ENCODE measurements at places on chromosomes 5 and 9.

DNA sequence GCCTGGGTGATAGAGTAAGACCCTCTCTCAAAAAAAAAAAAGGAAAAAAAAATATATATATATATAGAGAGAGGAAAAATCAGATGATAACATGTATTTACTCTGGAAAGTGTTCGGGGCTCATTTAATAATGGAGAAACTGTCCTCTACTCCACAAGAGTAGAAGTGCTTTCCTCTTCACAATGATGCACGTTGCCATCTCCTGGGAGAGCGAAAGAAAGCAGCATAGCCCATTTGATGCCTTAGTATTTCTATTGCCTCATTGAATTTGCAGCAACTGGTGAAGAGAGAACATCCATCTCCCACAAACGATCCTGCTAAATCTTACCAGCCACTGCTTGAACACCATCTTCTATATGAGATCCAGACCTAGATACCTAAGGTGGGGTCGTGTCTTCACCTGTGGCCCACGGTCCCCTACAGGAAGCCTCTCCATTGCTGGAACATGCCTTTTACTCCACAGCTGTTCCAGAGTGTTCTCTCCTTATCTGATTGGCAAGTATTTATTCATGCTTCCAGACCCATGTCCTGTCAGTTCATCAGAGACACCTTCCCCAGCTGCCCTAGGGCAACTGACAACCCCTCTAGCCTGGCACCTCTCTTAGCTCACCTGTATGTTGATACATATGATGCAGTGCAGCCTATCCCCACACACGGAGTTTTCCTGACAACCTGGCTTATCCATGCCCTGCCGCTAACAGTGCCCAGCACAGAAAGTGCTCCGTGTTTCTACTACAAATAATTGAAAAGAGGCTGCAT is 115.3 kb downstream of the MARCHF11 start:
- no peak for DNase-seq

- no peak for DNase-seq
These were observed 133.6 kb upstream of the RETREG1 start for GRCh38 chr5:16750445-16750844.

- no peak for DNase-seq
These were observed 648.5 kb upstream of the WWC1 start for GRCh38 chr5:167642779-167643517.

DNA sequence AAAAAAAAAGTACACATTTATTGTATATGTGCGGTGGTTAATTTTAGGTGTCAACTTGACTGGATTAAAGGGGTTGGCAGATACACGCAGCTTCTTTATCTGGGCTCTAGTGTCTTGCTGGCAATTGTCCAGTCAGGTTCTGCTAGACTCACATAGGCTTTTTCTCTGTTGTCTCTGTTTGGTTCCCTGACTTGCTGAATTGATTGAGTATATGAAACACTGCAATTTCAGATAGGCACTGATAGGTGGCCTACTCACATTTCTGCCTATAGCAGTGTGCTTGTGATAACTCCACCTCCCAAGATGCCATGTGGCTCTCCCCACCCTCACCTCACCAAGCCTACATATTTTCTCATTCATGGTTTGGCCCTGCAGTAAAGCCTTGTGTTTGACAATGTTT is 52.5 kb downstream of the AOPEP start:
- DNase-seq, result no peak

DNA sequence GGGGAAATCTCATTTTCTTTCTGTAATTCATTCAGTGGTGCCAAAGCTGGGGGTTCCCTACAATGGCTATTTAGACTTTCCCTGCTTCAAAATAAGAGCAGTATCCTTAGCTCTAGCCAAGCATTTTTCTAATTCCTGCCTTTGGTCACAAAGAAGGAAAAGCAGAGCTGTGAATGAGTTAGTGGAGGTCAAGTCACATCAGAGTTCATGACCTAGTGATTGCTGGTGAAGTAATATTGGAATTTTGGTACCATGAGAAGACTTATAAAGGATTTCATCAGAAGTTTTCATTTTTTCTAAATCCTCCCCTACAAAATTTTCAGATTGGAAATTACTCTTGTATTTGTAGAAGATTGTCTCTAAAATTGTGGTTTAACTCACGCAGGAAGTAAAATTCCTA is 28.0 kb downstream of the DNAJC21 start:
- DNase-seq, result no peak

- no peak for DNase-seq
These were observed 378.2 kb downstream of the FAM170A start for GRCh38 chr5:120007598-120007997.

DNA sequence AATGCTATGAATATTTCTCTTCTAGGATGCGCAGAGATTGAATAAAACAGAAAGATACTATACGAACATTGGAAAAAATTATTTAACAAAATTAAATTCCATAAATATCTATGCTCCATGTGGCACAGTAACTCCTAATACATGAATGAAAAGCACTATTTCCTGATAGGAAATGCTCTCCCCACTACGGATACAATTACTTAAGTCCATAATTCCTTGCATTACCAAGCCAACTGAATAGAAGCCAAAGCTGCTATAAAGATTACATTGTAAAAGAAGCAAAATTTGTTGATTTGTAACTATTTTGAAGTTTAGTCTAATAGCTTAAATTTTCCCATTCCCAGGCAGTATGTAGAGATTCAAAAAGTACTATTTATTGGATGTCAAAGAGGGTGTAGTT is 61.8 kb upstream of the SNX2 start:
- no peak for DNase-seq

DNA sequence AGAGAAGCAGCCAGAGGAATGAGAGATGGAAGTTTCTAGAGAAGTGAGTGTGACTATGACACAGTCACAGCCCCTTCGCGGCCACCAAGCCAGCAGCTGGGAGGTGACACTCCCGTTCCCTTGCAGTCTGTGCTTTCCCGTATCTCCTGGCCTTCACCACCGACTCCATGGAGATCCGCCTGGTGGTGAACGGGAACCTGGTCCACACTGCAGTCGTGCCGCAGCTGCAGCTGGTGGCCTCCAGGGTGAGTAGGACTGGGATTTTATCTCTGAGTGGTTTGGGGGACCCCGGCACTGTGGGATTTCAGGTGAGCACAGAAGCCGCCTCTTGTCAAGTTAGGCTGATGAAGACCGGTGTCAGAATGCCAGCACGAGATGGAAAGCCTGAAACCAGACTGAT is 12.1 kb upstream of the SLC2A8 start:
- DNase-seq, result no peak

DNA sequence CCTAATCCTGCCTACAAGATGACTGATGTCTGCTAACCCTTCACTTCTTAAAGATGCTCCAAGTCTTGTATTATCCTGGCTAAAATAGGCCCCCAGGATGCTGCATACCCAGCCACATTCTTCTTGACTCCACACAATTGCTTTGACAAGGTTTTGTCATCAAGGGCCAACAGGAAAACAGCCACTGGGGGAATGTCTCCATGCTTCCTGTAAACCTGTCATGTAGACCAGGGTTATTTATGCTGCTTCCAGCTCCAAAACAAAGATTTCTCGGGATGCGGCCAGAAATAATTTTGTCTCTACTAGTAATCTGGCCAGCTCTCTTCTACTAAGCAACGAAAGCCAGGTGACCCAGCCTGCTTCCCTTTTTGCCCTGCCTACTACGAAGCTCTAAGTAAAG is 53.8 kb downstream of the SHB start:
- no peak for DNase-seq

DNA sequence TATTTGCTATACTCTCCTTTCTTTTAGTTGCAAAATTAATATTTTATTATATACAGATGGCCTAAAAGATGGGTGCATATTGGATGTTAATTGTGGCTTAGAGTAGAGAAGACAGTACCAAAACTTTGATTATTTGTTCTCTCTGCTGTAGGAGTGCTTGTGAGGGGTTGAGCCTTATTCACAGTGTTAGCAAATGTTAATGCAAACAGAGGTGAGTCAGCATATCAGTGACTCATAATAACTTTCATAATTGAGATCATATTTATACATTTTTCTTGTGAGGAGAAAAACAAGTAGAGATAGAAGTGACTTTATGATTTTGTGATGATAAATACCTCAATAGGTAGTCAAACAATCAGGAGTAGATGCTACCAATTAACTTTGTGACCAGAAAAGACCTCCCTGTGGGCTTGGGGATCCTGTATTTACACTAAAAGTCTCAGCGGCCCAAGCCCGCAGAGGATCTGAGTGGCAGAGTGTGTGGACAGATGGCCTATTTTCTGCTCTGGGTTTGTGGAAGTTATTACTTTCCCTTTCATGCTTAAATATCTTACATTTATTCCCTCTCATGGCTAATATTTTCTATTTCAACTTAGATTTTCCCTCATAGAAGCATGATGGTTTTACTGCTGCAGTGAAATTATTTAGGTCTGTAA is 226.5 kb downstream of the TAF11L14 start:
- no peak for DNase-seq

DNA sequence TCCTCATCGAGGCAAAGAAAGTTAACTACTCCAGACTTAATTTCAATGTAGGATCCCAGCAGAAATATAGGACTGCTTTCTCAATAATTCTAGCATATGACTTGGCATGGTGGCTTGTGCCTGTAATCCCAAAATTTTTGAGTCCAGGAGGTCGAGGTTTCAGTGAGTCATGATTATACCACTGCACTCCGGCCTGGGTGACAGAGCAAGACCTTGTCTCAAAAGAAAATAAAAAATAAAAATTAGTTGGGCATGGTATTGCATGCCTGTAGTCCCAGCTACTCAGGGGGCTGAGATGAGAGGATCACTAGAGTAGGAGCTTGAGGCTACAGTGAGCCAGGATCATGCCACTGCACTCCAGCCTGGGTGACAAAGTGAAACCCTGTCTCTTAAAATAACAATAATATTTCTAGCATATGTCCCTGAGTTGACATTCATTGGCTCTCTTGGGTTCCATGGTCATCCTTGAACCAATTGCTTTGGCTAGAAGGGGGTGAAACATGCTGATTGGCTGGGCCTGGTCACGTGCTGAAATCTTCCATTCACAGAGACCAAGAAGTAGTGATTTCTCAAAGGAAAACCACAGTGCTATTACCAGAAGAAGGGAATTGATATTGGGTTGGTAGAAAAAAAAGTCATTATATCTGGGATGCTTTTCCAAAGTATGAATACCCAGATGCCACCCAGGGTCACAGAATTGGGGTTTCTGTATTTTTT is 31.6 kb upstream of the GARNL3 start:
- DNase-seq, result no peak

DNA sequence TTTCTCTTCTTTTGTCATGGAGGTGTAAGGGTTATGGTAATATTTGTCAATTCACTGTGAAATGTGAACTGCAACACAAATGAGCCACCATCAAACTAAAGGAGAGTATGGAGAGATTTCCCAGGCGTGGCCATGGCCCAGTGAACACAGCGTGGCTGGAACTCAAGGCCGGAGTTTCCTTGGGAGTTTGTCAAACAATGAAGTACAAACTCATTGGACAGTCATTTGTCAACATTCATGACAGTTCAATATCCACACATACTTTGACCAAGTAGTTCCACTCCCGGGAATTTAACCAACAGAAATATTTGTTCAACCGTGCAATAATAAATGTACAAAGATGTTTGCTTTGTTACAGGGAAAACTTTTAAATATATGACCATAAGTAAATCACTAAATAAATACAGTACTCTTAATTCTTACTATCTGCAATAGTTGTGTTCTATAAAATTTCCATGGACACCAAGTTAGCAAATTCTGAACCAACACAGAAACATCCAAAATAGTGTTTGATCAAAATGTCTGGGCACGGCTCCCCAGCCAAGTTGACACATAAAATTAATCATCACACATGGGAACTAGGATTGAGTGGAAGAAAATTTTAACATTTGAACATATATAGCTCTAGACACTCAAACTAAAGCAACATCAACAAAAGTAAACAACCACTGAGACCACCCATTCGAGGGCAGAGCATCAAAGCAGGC is 87.1 kb downstream of the DIRAS2 start:
- DNase-seq, result no peak

- DNase-seq, result no peak
These were observed 96.2 kb downstream of the TAF11L14 start for GRCh38 chr5:17730421-17730820.

DNA sequence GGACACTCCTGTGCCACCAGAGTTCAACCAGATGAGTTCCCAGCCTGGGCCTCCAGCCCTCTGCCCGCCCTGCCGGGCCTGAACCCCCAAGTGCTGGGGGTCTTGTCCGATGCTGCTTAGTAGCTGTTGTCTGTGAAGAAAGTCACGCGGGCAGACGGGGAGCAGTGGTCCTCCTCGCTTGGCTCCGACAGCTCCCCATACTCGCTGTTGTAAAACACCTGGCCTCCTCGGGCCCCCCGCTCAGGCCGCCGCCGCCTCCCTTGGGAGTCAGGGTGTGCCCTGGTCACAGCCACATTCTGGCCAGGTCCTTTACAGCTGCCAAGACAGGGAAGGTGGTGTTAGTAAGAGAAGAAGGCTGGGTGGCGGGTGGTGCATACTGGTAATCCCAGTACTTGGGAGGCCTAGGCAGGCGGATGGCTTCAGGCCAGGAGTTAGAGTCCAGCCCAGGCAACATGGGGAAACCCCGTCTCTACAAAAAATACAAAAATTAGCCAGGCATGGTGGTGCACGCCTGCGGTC is 11.8 kb upstream of the SCGB3A1 start:
- DNase-seq, result no peak

DNA sequence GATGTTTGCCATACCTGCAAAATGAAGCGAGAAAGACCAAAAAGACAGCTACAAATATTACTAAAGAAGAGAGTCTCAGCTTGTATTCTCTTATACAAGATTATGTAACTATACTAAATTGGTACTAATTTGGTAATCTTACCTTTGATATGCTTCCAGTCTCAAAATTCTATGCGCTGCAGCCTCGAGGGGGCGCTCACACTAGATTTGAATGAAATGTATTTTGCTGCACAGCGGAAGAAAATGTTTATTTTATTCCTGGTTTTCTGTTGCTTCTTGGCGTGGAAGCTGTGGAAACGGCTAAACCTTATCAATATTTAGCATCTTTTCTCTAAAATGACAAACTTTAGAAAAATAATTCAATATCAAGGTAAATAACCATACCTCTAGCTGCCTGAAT is 267.0 kb upstream of the NUDT12 start:
- no peak for DNase-seq

GRCh38 chr9:93061791-93062763 is 3.6 kb downstream of the SUSD3 start:
- DNase-seq, result no peak

- no peak for DNase-seq
These were observed 267.9 kb downstream of the COX7C start for GRCh38 chr5:86885489-86886230.

GRCh38 chr5:96322865-96323264 is 110.2 kb downstream of the PCSK1 start:
- DNase-seq, result no peak

Measured in stimulated activated CD8-positive, alpha-beta memory T cell treated with anti-CD3 and anti-CD28 coated beads, Interleukin-4, amount 100 ng/mL, for 1 hour (primary cell).